Hippocampal formation (tissue), 2 donors: ENCODE measurements at places on chromosomes 7 and 10.

GRCh38 chr10:672992-673391, 16.5 kb downstream of the DIP2C start:
- DNase-seq = no peak

- no peak for DNase-seq
Observed at GRCh38 chr10:114256008-114256765, 17.1 kb downstream of the VWA2 start.

DNA sequence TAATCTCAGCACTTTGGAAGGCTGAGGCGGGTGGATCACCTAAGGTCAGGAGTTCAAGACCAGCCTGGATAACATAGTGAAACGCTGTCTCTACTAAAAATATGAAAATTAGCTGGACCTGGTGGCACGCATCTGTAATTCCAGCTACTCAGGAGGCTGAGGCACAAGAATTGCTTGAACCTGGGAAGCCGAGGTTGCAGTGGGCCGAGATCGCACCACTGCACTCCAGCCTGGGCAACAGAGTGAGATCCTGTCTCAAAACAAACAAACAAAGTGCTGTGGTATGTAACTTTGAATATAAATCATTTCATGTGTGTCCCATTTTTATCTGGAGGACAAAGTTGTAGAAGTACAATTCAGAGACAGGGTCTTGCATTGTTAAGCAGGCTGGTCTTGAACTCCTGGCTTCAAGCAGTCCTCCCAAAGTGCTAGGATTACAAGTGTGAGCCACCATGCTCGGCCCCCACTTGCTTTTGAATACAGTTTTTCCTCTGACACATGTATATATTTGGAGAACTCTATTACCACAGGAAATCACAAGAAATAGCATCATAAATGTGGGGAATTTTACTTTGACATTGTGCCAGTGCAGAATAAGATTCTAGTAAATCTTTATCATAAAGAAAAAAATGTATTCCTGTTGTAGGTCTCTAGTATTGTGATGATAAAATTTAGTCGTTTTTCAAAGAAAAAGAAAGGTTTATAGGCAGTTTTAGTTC, 32.6 kb downstream of the PTPN12 start:
- DNase-seq = no peak

GRCh38 chr7:960269-960871, 5.9 kb upstream of the ADAP1 start:
- DNase-seq = no peak

DNA sequence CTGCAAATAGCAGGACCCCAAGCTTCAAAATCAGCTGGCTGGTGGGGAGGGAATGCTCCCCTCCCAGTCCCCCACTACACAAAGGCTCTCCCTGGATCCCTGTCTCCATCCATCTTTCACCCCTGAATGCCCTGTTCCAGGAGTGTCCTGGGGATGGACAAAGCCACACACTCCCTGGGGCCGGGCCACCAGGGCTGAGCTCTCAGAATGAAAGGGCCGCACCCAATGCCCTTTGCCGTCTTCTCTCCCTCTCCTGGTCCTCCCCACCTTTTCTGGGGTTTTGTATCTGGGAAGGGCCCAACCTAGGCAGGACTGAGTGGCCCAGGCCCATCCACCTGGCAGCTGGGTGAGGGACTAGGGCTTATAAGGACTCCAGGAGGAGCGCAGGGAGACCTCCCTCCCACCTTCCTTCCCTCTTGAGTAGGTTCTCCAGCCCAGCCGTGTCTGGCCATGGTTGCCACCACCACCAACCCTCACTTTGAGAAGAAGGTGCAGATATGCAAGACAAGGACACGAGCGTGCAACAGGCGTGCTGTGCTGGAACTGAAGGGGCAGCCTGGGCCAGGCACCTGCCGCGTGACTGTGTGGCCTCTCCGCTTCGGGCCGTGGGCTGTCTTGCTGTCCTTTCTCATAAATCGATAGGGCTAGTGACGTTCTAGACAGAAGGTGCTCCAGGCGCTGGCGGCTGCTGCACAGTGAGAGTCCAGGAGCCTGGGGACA, 157.1 kb downstream of the TCERG1L start:
- no peak for DNase-seq

GRCh38 chr7:127968547-127968946, 62.7 kb downstream of the LRRC4 start:
- no peak for DNase-seq

DNA sequence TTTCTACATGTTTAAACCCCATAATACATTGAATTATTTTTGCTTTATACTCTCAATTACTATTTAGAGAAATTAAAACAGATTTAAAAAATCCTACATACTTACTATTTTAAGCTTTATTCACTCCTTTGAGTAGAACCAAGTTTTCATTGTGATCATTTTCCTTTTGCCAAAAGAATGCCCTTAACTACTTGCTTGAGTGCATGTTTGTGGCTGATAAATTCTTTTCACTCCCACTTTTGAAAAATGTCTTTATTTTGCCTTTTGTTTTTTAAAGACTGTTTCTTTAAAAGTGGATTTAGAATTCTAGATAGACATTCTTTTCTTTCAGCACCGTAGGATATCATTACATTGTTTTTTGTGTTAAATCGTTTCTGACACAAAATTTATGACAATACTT, 22.3 kb upstream of the AGR3 start:
- DNase-seq = no peak

- no peak for DNase-seq
Observed at GRCh38 chr10:49173853-49174252, 14.3 kb downstream of the TMEM273 start.

- no peak for DNase-seq
Observed at GRCh38 chr10:100826983-100827818, 81.8 kb downstream of the PAX2 start.

DNA sequence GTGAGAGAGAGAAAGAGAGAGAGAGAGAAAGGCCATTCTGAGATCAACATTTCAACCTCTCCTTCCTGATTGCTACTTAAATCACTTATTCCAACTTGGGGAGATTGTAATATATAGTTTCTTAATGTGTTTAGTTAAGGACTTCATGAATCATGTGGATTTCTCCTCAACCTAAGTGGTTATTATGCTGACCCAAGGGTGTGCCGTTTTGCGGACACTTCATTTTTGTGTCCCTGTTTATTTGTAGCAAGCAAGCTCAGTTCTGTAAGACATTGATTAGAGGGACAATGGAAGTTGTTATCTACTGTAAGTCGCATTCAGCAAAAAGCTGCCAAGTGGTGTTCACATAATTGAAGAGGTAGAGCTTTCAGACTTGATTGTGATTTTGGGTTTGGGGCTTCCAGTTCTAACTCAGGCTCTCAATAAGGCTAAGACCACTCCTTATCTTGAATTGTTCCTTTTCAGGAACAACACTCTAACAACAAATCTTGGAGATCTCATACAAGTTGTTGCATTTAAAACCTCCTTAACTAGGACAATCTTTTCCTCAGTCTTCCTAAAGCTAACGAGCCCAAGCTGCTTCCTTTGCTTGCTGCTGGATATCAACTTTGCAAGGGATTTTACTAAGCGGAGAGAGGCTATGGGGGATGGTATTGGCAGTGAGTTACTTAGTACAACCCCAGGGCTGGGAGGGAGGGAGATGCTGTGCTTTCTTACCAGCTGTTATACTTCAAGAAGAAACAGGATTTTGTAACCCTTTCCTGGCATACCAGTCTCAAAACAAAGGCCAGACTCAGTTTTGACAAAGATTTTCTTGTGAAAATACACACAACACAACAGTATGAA, 19.8 kb upstream of the COL1A2 start:
- no peak for DNase-seq

- DNase-seq = no peak
Observed at GRCh38 chr7:30142710-30143109, 7.9 kb downstream of the MTURN start.

DNA sequence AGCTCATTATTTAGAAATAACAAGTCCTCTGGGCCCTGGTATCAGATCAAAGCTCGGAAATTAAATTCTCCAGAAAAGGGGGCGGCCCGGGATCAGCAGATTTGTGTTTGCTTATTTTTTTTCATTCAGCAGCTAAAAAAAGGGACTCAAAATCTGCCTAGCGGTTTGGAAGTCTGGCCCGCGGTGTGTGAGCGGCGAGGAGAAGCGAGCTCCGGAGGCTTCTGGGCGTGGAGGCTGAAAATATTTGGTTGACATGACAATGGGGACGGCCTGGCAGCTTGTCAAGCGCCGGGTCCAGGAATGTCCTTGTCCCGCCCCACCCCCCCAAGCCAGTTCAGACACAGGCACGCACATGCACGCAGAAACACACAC, 43.4 kb downstream of the FOXL3 start:
- DNase-seq = no peak

DNA sequence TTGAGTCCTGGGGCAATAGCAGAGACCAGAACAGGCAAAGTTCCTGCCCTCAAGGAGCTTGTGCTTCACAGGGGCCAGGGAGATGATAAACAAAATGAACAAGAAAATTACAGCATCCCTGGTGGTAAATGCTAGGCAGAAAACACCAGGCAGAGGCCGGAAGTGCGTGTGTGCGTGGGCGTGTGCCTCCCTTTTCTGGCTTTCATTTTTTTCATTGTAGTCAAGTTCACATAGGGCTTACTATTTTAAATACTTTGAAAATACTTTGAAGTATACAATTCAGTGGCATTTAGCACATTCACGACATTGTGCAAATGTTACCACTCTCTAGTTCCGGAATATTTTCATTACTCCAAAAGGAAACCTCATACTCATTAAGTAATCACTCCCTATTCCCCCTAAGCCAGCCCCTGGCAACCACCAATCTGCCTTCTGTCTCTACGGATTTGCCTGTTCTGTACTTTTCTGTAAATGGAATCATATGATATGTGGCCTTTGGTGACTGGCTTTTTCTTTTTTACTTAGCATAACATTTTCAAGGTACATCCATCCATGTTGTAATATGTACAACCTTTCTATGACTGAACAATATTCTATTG, 88.1 kb upstream of the PDCD4 start:
- no peak for DNase-seq

- no peak for DNase-seq
Observed at GRCh38 chr7:38070718-38071117, 107.3 kb upstream of the STARD3NL start.

DNA sequence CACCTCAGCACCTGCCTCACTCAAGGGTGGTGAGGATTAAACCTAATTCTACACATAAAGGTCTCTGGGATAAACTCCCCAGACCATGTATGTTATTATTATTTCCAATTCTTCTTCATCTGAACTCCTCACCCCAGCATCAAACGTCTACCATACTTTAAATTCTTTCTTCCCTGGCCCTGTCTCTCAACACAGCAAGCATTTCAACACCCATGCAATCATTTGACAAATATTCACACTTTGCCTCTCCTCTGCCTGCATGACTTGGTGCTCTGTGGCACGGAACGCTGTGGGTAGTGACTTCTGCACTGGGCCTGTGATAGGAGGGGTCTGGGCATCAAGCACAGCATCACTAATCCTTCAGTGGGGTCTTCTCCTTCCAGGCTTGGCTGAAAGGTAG, 490.8 kb downstream of the TNS3 start:
- DNase-seq = no peak

- no peak for DNase-seq
Observed at GRCh38 chr7:93148144-93148543, at the start of gene SAMD9L. TSS of gene SAMD9L (minus strand) at chr7:93148385. CDS start at chr7:93135971, 12,414 bp downstream.

DNA sequence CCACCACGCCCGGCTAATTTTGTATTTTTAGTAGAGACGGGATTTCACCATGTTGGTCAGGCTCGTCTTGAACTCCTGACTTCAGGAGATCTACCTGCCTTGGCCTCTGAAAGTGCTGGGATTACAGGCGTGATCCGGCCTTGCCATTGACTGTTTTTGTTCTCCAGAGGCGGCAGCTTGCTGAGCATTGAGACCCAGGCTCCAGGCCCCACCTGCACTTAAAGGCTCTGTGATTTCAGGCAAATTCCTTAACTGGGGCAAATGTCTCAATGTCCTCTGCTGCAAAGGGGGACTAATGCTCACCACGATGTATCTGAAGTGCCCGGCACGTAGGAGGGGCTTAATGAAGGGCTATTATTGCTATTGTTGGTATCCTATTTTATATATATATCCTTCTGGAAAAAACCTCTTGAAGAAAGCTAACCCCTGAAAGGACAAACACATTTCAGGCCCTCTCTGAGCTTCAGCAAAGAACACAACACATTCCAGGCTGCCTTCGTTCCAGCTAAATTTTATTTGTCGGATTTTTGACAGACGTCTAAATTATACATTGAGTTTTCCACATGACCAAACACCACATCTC, 29.0 kb downstream of the TRIM8 start:
- DNase-seq = no peak

- no peak for DNase-seq
Observed at GRCh38 chr10:31146491-31147209, 115.0 kb upstream of the ZNF438 start.

DNA sequence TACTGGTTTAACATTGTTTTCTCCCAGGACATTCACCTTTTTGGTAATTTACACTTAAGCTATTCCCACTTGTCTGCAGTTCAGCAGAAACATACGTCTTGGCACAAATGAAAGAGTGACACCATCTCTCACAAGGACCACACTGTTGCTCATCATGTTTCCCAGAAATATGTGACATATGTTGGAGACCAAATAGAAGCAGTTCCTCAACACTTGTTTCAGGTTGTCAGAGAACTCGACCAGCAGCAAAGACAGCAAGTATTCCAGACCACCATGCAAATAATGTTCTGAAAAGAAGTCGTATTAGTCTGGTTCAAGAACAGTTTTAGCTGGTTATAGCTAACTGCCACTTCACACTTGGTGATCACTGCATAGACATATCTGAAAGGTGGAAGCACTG, 81.3 kb upstream of the KLF6 start:
- no peak for DNase-seq

GRCh38 chr10:25966844-25967243, 32.8 kb downstream of the MYO3A start:
- DNase-seq = no peak

- no peak for DNase-seq
Observed at GRCh38 chr7:47600199-47601118, 18.5 kb upstream of the TNS3 start.

DNA sequence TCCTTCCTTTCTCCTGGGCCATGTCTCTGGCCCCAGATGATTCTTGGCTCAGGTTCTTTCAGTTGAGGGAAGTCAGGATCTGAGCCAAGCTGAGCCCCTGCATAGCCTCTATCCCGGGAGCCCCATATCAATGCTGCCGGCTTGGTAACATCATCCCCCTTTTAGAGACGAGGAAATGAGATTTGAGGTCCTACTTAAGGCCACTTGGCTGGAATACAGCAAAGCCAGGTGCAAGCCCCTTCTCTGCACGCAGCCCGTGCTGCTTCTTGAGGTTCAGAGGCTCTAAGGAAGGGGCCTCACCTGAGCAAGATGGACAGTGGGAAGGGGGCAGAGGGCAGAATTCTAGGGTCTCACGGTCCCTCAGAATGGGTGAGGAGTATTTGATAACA, 2.4 kb upstream of the IRF5 start:
- no peak for DNase-seq

GRCh38 chr7:155231941-155232340, 65.7 kb upstream of the INSIG1 start:
- no peak for DNase-seq

GRCh38 chr10:115706488-115707076, 566.4 kb downstream of the GFRA1 start:
- no peak for DNase-seq

- DNase-seq = no peak
Observed at GRCh38 chr10:17352583-17352982, 101.8 kb downstream of the ST8SIA6 start.

- peak; percentile 25 for DNase-seq
Observed at GRCh38 chr7:51593628-51594027, 277.0 kb upstream of the COBL start.

- no peak for DNase-seq
Observed at GRCh38 chr7:97126483-97127171, 9.1 kb downstream of the SDHAF3 start.
